MG63 (cell line): ENCODE measurements at places on chromosomes 3 and 15. TPM values are rescaled to one million over a fixed set of nuclear protein-coding genes. Genes with fewer than 3 reads are reported as not detected.

GRCh38 chr3:156483002-156483401 lies 71.9 kb downstream of the SSR3 start:
- no peak for DNase-seq

GRCh38 chr15:71883447-71883846 lies 73.1 kb downstream of the NR2E3 start:
- DNase-seq = no peak

CACNA1D gene
- total RNA-seq = not detected in 2 replicates

- DNase-seq = no peak
Measured at GRCh38 chr3:83498361-83499016, 1460.3 kb upstream of the CADM2 start.

OR5H2 gene
- total RNA-seq = not detected in 2 replicates

DNA sequence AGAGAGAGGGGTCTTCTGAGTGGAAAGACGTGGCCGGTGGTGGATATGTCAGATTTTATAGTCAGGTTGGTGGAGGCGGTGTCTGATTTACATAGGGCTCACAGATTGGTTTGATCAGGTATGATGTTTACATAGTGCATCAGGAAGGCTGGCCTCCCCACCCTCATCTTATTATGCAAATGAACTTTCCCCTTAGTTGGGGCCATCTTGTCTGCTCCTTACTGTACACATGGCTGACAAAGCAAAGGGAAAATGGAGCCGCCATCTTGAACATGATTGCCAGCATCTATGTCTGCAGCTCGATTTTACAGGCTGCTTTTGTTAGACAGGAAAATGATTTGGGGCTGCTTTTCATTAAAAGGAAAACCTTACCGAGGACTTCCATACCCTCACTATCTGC lies 19.9 kb downstream of the SQOR start:
- DNase-seq = no peak

TIMP4 gene
- 0.10 TPM in 1 of 2 replicates, not detected in the other for total RNA-seq

DNA sequence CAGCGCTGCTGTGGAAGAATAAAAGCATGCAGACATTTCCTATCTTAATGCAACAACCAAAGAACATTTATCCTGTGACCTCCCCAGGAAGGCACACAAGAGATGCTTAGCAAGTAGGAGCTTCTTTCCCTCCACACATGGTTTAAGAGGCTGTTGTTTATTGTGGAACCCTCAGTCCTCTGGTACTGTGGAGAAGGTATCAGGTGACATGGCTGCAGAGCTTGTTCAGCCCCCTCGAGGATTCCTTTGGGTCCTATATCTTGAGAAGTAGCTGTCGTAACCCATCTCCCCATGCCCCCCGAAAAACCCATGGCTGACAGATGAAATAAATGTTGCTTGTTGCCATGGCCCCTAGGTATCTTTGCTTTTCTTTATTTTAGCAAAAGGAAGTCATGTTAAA lies 20.3 kb upstream of the ETV5 start:
- no peak for DNase-seq

C3orf70 gene
- not detected in 2 replicates for total RNA-seq

DNA sequence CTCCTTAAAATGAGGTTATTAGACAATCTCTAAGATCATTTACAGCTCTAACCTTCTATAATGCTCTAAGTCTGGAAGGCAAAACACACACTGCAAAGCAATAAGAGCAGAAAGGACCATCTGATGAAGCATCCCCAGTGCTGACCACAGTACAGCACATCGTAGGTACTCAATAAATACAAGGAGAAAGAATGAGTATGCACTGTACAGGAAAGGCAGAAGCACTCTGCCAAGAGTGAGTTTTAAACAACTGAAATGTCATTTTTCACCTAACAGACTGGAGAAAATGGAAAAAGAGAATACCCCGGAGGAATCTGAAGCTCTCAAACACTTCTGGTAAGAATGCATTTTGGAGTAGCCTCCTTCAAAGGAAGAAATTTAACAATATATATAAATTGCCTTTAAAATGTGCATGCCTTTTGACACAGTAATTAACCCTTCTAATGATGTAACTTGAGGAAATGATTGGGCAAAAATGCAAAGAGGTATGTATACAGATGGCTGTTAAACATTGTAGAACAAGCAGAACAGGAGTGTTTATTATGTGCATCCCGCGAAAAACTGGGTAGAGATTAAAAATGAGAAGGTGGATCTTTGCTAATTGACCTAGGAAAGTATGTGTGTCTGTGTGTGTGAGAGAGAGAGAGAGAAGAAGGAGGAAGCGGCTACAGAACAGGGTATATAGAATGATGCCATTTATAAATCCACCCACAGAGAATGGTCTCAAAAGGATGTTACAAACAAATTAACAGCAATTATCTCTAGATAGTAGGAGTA lies 8.0 kb upstream of the OXTR start:
- no peak for DNase-seq

GRCh38 chr15:81945014-81945615 lies 100.7 kb downstream of the MEX3B start:
- no peak for DNase-seq

GRCh38 chr3:97948351-97949109 lies 23.7 kb downstream of the RIOX2 start:
- no peak for DNase-seq

UROC1 gene
- not detected in 2 replicates for total RNA-seq

WDR93 gene
- total RNA-seq = 0.13 TPM in 1 of 2 replicates, not detected in the other

GRCh38 chr3:3578718-3579117 lies 220.5 kb upstream of the LRRN1 start:
- no peak for DNase-seq

DNA sequence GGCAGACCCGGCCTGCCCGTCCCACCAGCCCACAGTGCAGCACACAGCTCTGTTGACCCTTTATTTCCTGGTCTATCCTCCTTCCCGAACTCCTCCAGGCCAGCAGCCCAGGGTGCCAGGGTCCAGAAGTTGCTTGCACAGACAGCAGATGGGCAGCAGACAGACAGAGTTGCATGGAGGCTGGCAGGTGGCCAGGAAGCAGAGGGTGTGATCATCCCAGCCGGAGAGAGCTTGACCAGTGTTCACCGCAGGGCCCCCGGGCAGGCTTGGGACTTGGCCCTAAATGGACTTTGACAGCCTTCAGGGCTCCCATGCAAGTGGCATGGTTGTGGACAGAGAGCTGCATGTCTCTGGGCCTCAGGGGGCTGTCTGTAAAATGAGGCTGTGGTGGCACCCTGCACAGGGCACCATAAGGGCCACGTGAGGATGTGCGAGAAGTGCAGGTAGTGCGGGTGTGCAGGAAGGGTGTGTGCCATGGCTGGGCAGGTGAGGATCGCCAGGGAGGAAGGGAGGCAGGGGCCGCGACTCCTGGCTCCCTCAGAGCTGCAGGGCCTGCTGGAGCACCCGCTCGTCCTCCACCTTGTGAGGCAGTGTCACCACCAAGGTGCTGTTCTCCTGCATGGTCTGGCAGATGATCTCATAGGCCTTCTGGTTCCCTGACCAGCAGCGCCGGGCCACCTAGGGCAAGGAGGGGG lies 6.3 kb upstream of the ZXDC start:
- peak; percentile 81 for DNase-seq

GOLGA8R gene
- 0.23 TPM in 1 of 2 replicates, not detected in the other for total RNA-seq

- no peak for DNase-seq
Measured at GRCh38 chr3:116423945-116424344, 21.3 kb downstream of the LSAMP start.

DNA sequence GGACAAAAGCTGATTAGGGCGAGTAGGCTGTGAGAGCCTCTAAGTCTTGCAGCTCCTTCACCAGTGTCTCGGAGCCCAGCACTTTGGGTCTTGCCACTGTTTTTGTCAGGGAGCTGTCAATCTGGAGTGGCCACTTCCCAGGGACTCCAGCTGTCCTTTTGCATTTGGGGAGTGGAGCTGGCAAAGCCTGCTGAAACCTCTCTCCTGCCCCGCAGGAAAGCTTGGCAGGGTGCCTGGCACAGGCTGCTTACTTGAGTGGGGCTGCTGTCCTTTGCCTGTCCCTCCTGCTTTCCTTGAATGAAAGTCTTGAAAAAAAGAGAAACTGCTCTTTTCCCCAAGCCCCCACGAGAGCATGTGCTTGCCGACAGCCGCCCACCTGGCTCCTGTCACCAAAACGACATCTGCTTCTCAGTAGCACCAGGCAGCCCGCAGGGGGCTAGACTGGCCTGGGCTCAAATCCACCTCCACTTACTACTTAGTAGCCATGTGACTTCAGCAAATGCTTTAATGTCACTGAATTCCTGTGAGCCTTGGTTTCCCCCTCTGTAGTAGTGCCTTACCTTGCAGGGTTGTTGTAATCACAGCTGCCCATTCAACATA lies 13.7 kb downstream of the USP13 start:
- peak; percentile 45 for DNase-seq

DNA sequence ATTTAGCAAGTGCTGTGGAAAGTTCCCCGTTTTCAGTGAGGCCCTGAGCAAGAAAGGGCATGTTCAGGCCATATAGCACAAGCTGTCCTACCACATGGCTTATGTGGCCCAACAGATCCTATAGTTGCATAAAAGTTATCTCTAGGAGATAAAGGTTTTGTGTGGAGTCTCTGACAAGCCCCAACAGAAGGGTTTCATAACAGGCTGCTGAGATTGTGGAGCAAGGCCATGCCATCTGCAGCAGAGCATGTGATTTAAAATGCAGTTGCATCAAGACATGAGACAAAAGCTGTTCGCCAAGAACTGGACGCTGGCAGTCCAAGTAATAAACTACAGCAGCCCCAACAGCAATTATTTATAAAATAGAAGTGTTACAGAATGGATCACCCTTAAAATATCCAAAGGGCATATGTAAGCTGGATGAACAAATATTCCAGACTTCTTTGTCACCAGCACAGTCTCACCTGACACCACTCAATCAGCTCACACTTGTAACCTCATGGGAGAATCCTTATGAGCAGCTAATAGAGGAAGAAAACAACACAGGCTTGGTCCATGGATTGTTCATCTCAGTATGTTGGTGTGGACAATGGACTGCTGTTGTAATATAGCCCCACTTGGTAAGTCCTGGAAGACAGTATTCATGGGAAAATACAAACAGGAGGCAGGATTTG lies 14.4 kb upstream of the CLDN1 start:
- DNase-seq = no peak

WDR49 gene
- not detected in 2 replicates for total RNA-seq

ABHD6 gene
- 1.9 and 2.1 TPM in 2 replicates for total RNA-seq

DNA sequence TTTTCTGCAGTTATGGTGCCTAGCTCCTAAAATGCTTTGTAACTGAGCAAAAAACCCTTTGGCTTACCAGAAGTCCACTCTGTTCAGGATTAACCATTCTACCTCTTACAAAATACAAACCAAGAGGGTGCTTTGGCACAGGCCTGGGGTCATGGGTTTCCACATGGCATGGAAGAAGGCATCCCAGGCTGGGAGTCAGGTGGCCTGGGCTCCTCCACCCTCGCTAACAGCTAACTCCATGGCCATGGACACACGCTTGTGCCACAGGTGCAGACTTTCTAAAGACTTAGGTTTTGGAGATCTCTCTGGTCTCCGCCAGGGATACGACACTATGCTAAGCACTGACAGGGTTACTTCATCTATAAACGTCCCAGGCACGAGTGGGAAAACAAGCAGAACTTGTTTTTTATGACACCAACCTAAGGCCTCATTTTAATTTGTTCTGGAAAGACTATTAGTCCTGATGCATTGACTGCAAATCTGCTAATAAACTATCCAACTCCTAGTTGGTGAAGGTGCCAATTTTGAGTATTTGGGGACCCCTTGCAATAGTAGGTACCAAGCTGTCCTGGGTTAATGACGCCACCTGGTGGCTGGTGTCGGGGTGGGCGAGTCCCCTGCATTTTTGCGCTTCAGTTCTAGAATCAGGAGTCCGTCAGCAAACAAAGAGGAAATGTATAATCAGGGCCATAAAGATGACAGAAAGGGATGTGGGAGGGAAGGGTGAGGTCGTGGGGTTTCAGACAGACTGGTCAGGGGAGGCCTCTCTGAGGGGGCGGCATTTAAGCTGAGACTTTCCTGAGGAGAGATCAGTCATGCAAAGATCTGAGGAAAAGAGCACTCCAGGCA lies 10.3 kb upstream of the ALDH1A3 start:
- no peak for DNase-seq

GP9 gene
- not detected in 2 replicates for total RNA-seq

ABI3BP gene
- 1.1 and 2.1 TPM in 2 replicates for total RNA-seq
